Peyer's patch (tissue), 4 donors: ENCODE measurements at places on chromosomes 7 and 10.

DNA sequence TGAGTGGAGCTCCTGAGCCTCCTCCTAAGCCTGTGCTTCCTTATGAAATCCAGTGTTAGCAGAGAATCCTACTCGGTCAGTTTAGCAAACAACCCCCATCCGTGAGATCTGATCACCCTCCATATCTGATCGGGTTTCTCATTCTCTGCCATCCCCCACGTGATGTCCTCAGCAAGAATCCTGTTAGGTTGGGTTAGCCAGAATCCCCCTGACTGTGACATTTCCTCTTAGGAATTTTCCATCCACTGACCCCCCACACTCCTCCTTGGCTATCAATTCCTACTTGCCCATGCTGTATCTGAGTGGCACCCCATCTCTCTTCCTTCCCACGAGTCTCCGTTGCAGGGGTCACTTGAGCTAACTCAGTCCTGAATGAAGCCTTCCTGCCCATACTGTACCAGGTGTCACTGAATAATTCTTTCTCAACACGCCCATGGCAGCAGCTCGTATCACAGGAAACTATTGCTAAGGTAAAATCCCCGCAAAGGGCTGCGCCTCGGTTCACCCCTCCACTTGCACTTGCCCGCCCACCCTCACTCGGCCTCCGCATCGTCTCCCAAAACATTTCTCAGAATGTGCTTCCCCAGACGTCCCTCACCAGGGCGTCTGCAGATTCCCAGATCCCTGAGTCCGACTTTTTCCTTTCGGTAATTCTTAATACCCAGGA is 44.1 kb downstream of the MYOF start:
- DNase-seq = no peak

DNA sequence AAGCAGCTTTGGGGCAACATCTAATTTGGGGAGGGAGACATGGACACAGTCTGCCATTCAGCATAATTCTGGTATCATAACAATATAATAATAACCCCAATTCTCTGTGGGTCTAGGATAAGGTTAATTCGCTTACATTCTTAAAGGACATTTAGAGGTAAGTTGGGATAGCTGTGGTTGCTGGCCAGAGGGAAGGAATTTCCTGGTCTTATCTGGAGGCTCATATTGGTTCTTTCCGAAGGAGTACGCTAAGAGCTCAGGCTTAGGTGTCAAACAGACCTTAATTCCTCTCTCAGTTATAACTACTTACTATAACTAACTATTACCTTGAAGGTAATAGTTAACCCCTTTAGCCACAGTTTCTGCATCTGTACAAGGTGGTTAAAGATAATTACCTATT is 68.8 kb downstream of the SPAG6 start:
- no peak for DNase-seq

DNA sequence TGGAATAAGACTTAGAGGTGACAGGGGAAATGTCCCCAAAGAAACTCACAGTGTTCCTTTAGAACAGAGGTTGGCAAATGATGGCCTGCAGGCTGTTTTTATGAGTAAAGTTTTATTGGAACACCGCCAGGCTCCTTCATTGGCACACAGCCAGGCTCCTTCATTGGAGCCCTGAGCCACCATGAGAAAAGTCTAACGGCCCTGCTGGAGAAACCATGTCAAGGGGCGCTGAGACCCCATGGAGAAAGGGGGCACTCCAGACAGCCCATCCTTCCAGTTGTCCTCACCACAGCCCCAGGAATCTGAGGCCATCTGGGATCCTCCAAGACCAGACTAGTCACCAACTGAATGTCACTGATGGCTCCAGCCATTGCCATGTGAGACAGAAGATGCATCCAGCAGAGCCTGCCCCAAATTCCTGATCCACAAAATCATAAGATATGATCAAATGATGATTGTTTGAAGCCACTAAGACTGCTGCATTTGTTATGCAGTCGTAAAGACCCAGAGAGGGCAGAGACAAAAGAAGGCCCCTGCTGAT is 88.2 kb upstream of the GPR26 start:
- DNase-seq = no peak

DNA sequence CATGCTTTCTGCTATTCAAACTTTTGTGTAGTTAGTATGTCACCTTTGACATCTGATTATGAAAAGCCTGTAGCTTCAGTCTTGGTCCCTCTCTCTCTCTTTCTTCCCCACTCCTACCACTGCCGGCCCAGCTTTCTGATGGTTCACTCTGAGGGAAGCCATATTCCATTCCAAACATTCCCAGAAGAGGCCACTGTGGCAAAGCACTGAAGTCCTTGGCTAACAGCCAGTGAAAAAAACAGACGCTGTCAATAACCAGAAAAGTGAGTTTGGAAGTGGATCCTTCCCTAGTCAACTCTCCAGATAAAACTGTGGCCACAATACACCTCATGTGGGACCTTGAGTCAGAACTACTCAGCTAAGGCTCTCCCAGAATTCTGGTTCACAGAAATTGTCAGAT is 950.7 kb upstream of the PHF14 start:
- DNase-seq = no peak
